ENCODE measurements at places on chromosomes 1 and 21.

DNA sequence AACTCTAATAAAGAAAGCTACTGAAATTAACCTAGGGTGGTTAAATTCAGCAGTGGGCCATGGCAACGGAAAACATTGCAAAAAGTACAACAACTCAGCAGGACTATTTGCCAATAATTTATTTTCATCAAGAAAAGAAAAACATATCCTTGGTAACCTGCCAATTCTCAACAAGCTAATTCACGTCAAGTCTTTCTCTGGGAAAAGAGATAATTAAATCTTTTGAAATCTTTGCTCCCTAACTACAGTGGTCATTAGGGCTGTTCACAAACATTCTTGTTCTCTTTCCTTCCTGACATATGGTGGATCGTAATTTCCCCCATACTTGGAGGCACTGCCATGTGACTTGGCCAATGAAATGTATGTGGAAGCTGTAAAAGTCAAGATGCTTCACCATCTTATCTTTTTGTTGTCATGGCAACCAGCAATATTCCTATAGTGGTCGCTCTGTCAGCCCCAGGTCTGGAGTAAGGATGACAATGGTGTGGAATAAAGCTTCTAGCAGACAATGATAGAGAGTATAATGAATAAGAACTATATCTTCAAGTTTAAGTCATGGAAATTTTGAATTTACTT, 29.6 kb upstream of the ZNF326 start:
- no peak for DNase-seq

GRCh38 chr1:241964550-241965282, 7.1 kb downstream of the BECN2 start:
- no peak for DNase-seq

- DNase-seq: no peak
Observed at GRCh38 chr1:224124220-224124619, 10.3 kb downstream of the FBXO28 start.

GRCh38 chr1:90413519-90413918, 303.6 kb downstream of the BARHL2 start:
- DNase-seq: no peak

DNA sequence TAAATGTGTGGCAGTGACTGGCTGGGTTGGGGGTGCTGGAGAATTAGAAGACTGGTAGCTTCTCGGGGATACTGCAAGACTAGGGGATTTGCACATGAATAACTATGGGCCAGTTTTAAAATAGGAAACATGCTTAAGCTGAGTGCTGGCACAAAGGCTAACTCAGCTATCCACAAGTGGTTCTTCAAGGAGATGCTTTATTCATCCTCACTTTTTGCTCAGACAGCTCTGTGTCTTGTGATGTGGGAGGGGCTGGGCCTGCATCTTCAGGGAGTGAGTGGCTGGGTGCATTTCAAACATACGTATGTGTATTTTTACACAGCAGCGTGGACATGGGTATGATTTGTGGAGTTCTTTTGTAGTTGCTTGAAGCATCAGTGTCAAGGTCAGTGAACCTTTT, 2.3 kb downstream of the COQ8A start:
- no peak for DNase-seq

DNA sequence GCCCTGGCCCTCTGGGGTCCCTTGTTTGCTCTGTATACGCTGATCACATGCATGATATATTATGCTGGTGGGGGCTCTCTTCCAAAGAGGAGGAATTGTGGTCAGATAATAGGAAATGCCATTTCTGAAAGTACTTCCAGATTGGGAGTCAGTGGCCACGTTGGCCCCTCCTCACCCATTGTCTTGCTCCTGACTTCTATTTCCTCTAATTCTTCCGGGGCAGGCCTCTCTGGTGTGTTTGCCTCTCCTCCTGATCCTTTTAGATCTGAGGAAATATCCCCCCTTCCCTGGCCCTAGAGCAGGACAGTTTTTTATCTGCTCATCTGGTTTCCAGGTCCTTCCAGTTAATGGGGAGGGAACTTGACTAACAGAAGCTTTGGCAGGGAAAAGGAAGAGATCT, 2.9 kb downstream of the VANGL2 start:
- no peak for DNase-seq

- no peak for DNase-seq
Observed at GRCh38 chr1:9590945-9591668, 2.4 kb downstream of the TMEM201 start.

- DNase-seq: peak; percentile 31
Observed at GRCh38 chr1:185315445-185316071, 1.5 kb downstream of the IVNS1ABP start.

GRCh38 chr1:6948861-6949260, 163.6 kb downstream of the CAMTA1 start:
- DNase-seq: no peak

DNA sequence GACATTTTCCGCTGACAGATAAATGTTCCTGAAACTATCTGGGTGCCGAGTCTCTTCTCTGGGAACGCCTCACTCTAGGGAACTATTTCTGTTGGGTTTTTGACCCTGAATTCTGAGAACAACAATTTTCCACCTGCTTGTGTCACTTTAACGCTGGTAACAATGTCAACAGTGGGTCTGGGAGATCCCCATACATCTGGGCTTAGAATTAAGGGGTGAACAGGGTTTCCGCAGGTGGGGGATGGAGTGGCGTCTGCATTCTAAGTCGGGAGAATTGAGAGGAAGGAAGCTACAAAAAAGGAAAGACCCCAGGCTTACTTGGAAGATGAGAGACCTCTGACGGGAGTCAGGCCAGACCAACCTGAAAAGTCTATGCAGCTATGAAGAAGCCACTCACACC, 8.7 kb downstream of the CD247 start:
- no peak for DNase-seq

GRCh38 chr1:8439015-8439702, 121.2 kb downstream of the SLC45A1 start:
- DNase-seq: no peak

- DNase-seq: no peak
Observed at GRCh38 chr1:183278739-183279591, 92.9 kb downstream of the LAMC2 start.

DNA sequence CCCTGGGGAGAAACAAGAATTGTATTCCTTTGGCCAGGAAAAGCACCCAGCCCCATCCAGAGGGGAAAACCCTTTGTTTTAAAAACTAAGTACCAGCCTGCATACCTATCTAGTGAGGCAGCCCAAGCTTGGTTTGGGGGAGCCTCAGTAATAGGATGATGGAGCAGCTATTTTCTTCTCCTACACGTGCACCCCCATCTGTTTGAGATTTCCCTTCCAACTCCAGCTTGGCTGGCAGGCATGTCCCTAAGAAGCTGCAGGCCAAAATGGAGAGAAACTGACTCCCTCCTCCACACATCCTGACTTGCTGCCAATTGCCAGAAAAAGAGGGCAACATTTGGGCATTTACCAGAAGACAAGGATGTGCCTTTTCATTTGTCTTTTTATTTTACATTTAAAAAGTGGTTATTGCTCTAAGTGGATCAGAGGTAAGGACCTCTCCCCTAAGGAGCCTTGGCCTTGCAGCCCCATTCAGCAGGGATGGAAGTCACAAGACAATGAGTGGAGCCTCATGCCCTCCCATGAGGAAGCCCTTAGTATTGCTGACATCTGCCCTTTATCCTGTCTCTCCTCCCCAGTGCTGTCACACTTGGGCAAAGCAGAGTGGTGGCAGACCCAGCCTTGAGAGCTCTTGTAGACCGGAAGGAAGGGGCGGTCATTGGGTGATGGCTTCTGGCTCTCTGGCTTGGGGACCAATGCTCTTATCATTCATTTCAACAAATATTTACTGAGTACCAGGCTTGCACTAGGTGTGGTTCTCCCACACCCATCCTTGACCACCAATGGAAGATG, 8.6 kb downstream of the FNDC5 start:
- no peak for DNase-seq

DNA sequence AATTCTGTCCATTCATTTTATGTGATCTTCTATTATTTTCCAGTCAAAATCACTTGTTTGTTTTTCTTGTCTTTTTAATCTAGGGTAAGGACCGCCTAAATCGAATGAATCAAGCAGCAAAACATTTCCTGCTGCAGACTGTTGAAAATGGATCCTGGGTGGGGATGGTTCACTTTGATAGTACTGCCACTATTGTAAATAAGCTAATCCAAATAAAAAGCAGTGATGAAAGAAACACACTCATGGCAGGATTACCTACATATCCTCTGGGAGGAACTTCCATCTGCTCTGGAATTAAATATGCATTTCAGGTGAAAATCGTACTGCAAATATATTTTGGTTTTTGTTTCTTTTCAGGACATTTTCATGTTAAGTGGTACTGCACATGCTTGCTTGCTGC, 20.5 kb downstream of the CLCA4 start:
- no peak for DNase-seq

GRCh38 chr1:25184001-25184762, 48.1 kb downstream of the SYF2 start:
- DNase-seq: no peak

- no peak for DNase-seq
Observed at GRCh38 chr1:39711966-39712340, 20.7 kb upstream of the HPCAL4 start.

DNA sequence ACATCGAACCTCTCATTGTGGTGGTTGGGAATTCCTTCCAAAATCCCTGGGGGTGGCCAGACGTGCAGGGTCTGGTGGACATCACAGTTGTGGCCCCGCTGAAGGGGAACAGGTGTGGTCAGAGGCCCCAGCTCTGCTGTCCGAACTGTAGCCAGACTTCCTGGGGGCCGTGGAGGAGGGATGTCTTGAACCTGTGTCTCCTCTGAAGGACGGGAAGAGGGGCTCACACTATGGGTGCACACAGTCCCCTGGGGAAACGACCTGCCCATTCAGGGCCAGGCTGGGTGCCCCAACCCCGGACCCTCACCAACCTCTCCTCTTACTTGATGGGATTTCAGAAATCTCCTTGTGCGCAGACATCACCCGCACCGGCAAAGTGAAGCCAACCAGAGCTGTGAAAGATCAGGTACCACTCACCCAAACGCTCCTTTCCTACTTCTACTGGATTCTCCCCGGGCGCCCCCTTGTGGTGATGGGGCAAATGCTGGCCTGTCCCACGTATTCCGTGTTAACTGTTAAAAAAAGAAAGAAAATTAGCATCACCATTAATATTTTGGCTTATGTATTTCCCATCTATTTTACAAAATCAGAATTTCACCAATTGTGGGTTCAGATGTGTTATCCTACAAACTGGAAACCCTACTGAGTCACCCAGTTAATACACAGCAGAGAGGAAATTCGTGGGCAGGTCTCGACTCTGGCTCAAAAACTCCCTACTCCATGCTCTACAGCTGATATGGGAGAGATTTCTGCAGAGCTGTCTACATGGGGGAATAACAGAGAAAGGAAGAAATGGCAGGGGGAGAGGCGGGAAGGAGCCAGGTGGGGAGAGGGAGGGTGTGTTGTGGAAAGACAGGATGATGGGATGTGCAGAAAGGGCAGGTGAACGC, 28.1 kb downstream of the PADI4 start:
- DNase-seq: peak; percentile 72

DNA sequence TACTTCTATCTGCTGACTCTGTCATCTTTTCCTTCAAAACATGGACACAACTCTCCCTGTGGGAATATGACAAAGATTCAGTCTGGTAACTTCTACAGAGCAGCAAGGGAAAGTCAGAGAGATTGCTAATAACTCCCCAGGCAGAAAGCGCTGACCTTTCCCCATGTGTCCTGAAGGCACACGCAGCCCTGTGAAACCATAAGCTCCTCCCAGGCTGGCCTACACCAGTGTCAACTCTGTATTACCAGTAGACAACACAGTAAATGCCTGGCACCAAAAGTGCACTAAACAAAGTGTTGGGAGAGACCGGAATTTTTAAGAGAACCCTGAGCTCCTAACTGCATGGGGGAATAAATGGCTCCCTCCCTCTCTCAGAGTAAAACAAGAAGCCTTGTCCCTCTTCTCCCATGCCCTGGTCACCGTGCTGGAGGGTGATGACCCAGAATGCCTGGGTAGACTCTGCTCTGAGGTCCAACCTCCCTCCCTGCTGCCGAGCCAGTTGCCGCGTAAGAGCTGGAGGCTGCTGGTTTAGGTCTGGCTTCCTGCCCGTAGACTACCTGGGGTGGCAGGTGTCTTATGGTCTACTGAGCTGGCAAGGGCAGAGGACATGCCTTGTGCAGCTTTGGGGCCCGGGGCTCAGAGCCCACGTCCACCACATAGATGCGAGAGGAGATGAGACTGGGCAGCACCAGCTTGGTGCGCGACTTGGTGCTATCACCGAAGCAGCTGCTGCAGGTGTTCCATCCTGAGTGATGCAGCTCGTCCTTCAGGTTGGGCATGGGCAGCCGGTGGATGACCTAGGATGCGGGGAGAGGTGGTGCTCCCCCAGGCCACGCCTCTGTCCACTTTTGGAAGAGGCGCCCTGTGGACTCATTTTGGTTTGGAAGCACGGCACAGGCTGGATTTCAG, 3.9 kb downstream of the SELENBP1 start:
- DNase-seq: no peak

GRCh38 chr1:109756848-109757521, 6.7 kb downstream of the EPS8L3 start:
- no peak for DNase-seq

GRCh38 chr1:101026430-101026788, 825 bp upstream of the DPH5 start:
- no peak for DNase-seq

DNA sequence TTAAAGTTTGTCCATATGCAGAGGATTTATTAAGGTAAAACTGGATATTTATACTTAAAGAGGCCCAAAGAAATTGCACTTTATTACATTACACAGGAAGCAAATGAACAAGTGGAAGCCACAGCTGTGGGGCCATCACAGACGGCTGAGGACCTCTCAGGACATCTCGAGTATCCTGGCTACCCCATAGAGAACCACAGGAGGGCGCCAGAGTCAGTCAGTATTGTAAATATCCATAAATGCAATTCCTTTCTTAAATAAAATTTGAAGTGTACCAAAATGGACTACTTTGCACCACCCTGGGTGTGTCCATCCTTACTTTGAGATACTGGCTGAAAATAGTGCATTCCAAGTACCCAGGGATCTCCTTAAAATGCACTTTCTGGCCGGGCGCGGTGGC, 257.2 kb downstream of the MRPL39 start:
- peak; percentile 30 for DNase-seq

DNA sequence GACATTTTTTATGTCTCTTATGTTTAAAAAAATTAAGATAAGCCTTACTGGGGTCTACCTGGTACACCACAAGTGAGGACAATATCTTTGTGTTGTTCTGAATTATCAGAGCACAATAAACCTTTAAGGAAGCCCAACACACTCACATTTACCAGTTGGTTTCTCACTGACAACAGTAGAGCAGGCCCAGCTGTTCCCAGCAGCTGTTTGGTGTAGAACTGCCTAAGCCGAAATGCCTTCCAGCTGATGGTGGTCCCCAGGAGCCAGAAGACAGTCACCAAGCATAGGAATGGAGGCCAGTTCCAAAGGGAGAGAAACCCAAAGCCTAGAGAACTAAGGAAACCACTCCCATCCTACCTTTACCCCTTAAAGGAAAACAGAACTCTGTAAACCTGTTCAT, 428.6 kb upstream of the CAMK1G start:
- no peak for DNase-seq
